ENCODE measurements at places on chromosomes 12 and 14.

GRCh38 chr12:103930787-103931735 is 851 bp downstream of the HSP90B1 start:
- peak; percentile 18 for DNase-seq

- DNase-seq, result no peak
These were observed 30.6 kb downstream of the PPFIBP1 start for GRCh38 chr12:27554421-27555186.

DNA sequence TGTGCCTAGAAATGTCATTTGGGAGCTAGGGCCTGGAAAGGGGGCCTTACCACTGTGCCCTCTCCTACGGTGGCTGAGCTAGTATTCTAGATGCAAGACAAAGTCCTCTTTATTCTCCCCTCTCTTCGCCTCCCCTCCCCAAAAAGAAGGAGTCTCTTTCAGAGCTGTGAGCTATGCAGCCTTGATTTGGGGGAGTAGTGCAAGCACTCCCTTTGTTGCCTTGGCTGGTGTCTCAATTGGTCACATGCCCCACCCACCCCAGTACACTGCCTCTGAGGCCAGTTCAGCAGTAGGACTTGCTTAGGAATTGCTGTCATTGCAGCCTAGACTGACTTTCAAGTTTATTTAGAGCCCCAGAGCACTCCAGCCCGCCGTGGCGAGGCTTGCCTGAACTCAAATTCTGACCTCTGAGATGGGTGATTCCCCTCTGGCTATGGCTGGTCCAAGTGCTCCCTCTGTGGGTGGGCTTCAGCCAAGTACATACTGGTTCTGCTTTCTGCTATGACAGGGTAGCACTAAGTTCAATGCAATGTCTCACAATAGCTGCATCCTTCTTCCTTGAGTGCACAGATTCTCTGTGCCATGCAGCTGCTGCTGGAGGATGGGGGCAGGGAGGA is 37.0 kb upstream of the FBXO33 start:
- peak; percentile 8 for DNase-seq

- no peak for DNase-seq
These were observed 15.7 kb downstream of the ACTR6 start for GRCh38 chr12:100216337-100216736.

DNA sequence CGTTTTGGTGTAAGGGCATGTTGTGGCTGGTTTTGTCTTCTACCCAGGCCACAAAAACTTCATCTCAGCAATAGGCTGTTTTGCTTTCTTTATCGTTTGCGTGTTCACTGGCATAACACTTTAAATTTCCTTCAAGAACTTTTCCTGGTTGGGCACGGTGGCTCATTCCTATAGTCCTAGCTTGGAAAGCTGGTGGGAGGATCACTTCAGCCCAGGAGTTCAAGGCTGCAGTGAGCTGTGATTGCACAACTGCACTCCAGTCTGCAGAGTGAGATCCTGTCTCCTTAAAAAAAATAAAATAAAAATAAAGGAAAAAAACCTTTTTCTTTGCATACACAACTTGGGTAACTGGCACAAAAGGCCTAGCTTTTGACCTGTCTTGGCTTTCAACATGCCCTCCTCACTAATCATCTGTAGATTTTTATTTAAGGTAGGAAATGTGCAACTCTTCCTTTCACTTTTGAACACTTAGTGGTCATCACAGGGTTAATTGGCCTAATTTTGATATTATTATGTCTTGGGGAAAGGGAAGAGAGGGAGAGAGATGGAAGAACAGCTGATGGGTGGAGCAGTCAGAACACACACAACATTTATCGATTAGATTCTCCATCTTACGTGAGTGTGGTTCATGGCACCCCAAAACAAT is 78.9 kb upstream of the PSMA6 start:
- DNase-seq, result no peak

DNA sequence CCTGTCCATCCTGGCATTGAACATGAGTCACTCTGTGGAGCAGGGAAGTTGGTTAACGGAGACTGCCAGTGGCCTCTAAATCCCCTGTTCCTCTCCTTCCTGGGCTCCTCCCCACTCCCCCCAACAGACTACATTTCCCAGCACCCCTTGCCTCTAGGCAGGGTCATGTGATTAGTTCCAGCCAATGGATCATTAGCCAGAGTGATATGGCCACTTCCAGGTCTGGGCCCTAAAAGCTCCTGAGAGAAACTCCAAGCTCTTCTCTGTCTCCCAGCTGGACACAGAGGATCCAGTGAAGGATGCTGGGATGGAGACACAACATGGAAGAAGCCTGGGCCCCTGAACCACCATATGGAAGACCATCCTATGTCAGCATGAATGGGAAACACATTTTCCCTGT is 54.4 kb upstream of the RFLNA start:
- DNase-seq, result no peak

GRCh38 chr12:127223011-127223410 is 1044.0 kb upstream of the TMEM132C start:
- DNase-seq, result no peak

DNA sequence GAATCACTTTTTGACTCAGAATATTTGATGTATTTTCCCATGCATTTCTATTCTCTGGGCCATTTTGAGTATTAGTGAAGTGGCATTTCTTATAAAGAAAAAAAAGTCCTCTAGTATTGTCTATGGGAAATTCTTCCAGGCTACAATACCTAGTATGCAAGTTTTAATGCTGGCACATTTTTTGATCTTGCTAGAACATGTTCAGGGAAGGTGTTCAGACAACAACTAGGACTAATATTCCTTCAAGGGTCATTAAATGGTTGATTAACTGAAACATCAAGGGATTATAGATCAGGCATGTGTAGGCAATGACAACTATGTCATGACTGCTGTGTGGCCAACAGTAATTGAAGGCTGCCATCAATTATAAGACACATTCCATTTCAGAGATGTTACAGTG is 7.7 kb downstream of the CCDC184 start:
- DNase-seq, result no peak

- DNase-seq, result no peak
These were observed 169.1 kb downstream of the SLC5A8 start for GRCh38 chr12:101040936-101041335.

- DNase-seq, result no peak
These were observed 1.7 kb upstream of the CFAP251 start for GRCh38 chr12:121916719-121917118.

DNA sequence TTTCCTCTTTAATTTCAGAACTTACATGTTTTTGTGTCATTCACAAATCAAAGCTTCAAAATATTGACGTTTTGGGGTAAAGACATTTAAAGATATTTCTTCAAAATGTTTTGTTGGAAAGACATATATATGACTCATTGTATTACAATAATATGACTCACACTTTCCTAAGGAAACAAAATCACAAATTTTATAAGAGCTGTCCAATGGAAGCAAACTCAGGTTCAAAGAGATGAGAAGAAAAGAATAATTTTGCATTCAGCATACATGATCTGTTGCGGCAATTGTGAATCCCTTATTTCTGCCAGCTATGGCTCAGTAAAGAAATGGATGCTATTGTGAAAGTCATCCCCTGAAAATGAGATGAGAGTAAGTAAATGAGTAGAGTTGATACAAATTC is 82.7 kb downstream of the GRIP1 start:
- DNase-seq, result no peak

- DNase-seq, result no peak
These were observed 24.5 kb downstream of the FZD10 start for GRCh38 chr12:130186651-130187268.

DNA sequence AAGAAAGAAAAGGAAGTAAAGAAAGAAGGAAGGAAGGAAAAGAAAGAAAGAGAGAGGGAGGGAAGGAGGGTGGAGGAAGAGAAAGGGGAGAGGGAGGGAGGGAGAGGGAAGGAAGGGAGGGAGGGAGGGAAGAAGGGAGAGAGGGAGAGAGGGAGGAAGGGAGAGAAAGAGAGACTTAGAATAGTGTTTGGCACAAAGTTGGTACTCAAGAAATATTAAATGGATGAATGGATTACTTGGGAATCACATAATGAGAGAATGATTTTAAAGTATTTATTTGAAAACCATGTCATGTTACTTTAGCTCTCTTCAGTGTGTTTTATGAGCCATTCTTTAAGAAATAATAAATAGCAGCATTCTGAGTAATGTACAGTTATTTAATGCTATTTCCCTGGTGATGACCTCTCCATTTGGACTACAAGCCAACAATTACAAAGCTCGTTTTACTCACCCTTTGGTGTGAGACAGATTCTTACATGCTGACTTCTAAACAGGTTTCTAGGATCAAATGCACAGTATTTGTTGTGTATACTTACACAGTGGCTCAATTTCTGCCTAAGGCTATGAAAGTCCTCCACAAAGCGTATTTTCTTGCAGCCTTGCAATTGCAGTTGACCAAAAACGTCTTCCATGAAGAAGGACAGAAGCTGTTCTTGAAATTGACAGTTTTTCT is 861 bp downstream of the IL26 start:
- no peak for DNase-seq

- no peak for DNase-seq
These were observed 65.2 kb downstream of the ARL6IP4 start for GRCh38 chr12:123045678-123046077.

DNA sequence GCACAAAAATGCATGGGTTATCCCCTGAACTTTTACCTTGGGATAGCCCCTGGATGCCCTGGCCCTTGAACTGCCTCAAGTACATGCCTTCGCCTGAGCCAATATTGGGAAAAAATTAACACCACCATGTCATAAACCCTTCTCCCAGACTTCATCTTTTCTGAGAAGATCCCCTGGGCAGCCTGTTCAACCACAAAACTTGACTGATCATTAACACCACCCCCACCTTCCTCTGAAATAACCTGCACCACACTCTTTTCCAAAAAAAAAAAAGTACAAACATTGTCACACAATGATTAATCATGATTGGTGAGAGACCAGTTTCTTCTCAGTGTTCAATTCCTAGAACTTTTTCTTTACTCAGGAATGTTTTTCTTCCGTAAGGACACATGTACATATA is 217.9 kb downstream of the PAX9 start:
- DNase-seq, result no peak

- no peak for DNase-seq
These were observed 138.5 kb upstream of the SYT1 start for GRCh38 chr12:78725951-78726580.

GRCh38 chr14:64191756-64192155 is 102.4 kb downstream of the ESR2 start:
- DNase-seq, result no peak

DNA sequence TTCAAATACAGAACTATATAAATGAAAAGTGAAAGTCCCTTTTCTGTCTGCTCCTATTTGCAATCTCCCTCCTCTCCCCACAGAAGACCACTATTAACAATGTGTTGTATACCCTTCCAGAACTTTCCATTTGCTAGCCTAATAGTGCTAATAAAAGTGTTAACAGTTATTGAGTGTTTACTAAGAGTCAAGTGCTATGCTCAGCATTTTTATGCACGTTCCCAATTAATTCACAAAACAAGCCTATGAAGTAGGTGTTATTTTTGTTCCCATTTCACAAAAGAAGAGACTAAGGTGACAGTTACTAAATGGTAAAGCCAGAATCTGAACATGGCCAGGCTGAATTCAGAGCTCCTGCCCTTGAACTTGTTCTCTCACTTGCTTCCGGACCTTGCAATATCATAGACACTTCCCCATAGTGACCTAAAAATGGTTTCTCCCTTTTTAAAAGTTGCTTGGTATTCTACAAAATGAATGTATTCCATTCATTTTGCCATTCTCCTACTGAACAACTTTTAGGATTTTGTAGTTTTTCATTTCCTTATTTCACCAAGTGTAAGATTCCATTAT is 1.6 kb upstream of the PRKAB1 start:
- no peak for DNase-seq

GRCh38 chr14:29311983-29312382 is 545.4 kb downstream of the FOXG1 start:
- no peak for DNase-seq

GRCh38 chr12:47419497-47419896 is 286.3 kb downstream of the RPAP3 start:
- DNase-seq, result no peak

DNA sequence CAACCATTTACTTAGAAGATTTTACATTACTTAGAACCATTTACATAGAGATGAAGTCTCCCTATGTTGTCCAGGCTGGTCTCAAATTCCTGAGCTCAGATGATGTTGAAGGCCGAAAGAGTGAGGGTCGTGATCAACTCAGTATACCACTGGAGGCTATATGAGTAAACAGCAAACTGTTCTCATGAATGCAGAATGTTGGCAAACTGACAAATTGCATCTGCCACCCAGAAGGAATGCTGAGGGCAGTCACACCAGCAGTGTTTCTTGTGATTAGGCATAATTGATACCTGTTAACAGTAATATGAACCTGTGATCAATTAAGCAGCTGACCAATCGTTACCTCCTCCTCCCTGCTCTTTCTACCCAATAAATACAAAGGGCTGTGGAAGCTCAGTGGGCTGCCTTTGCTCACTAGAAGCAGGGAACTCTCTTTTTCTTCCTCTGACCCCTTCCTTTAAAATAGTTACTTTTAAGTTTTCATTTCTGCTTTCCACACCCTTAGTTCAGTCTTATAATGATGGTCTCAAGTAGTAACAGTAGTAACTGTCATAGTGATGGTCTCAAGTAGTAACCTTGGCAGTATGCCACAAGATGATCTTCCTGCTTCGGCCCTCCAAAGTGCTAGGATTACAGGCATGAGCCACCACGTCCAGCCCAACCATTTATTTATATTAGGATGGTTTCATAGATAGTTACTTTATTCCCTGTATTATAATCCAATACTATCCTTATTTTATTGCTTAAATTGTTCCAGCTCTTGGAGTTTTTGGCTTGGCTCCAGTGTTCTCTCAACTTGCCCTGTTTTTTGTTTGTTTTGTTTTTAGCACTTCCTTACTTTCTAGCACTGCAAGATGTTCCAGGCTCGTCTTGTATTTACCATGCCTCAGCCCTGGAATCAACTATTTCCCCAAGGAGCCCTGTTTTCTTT is 25.8 kb downstream of the LIMA1 start:
- no peak for DNase-seq

- DNase-seq, result no peak
These were observed 101.9 kb downstream of the SETD3 start for GRCh38 chr14:99378782-99379214.

GRCh38 chr12:29519585-29520182 is 22.2 kb upstream of the OVCH1 start:
- no peak for DNase-seq

GRCh38 chr14:69149461-69150244 is 3.3 kb downstream of the DCAF5 start:
- no peak for DNase-seq

DNA sequence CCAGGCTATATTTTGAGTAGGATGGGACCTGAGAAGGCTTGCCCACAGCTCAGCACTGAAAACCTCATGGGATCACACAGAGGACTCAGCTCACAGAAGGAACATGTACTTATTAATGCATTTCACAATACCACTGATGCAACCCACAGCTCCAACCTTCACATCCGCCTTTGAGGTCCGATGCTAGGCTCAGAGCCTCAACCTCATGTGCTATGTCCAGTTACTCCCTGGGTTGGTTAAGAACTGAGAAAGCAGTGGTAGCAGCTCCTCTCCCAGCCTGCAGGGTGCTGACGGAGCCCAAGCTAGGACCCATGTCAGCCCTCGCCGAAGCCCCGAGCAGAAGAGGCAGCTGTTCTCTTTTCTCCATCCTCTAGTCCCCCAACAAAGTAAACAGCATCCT is 52.9 kb downstream of the SPTB start:
- peak; percentile 18 for DNase-seq
